Epithelial cell of esophagus (primary cell): ENCODE measurements at places on chromosomes 2 and 18.
A peak's percentile ranks its signal among the peaks of the same experiment; 100 is the strongest.

DNA sequence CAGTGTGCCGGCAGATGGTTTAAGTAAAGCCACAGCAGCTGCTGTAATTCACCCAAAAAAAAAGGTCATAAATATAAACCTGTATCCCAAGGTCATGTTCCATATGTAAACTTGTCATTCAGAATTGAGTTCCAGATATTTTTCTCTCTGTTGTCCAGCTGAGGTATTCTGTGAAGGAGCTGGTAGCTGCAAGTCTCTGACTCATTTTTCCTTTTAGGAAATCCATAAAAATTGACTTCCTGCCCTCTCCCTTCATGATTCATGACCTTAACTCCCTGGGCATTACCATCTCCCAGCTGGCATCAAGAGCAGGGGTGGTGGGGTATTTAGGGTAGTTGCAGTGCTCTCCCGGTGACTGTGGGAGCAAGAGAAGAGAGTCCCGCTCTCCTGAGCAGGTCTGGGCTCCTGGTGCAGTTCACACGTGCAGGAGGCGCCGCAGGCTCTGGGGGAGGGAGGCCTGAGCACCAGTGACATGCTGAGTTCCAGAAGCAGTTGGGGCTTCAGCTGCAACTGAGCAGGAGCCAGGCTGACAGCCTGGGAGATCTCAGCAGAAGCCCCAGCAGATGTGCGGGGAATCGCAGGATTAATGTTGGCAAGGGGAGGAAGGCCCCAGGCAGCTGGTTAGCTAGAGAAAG lies 192.6 kb downstream of the MGAT5 start:
- peak; percentile 13 for DNase-seq

GRCh38 chr2:235271936-235272335 lies 221.9 kb upstream of the AGAP1 start:
- peak; percentile 4 for DNase-seq

- no peak for DNase-seq
Measured at GRCh38 chr2:108949316-108950239, 39.4 kb downstream of the EDAR start.

DNA sequence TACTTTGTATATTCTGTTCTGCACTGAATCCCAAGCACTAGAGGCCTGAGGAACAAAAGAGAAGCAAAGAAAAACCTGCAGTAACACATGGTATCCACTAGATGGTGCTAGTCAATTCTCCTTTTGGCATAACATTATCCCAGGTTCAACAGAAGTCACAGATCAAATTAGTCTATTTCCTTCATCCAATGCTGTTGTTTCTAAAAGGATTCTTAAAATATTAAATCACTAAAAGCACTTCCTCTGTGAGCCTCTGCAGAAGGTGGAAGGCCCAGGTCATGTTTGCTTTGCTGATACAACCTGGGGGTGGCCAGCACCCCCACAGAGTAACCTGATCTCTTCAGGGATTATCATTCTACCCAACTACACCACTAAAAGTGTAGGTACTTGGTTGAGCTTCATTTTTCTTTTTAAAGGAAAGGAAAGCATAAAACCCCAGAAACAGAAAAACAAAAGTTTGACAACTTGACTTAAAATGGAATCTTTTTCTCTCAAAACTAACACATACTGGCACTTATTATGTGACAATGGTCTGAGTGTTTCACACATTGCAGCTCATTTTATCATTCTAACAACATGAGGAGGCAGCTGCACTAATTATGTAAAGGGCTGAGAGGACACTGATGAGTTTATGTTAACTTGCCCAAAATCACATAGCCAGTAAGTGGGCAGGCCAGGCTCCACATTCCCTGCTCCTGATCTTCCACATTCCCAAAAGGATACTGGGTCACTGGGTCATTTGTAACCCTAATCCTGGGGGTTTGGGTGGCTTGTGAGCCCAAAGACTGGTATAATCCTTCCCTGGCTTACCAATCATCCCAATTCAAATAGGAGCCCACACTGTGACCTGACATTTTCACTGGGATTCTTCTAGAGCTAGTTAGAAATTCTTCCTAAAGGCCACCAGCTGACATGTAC lies 66.8 kb upstream of the DNER start:
- peak; percentile 56 for DNase-seq

DNA sequence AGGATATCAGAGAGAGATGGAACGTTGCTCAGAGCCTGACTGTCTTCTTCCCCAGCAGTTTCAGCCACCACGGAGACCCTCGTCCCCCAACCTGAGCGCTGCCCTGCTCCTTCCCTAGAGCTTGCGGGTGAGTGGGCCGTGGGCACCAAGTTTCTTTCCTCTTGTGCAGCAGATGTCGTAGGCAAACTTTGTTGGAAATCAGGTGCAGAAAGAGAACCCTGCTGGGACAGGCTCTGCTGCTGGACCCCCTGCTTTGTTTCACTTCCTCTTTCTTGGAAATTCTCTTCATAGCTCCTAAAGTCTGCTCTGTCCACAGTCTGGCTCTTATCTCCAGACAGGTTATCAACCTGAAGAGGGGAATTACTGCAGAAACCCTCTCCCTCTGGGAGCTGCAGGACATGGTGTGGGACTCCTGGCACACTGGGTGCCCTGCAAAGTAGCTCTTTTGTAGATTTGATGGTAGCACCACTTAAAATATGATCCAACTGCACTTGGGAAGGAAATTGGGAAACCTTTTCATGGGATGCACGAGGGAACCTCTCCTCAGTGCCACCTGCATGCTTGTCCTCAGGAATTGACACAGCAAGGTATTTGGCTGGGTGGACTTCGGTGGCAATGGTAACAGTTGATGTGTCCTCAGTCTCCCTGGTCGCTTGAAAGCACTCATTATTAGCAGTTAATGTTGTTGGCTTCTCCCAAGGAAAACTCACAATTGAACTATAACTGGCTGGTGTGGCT lies 92.2 kb downstream of the ALPK2 start:
- DNase-seq = no peak

GRCh38 chr2:150255528-150255927 lies 231.9 kb downstream of the RND3 start:
- DNase-seq = peak; percentile 42

GRCh38 chr18:31317860-31318259 lies at the start of gene DSG1:
DSG1 (plus strand) TSS chr18:31318160; CDS start chr18:31318301, 141 bp downstream.
- DNase-seq = peak; percentile 45

GRCh38 chr2:179349670-179350303 lies 85.2 kb upstream of the SESTD1 start:
- no peak for DNase-seq

DNA sequence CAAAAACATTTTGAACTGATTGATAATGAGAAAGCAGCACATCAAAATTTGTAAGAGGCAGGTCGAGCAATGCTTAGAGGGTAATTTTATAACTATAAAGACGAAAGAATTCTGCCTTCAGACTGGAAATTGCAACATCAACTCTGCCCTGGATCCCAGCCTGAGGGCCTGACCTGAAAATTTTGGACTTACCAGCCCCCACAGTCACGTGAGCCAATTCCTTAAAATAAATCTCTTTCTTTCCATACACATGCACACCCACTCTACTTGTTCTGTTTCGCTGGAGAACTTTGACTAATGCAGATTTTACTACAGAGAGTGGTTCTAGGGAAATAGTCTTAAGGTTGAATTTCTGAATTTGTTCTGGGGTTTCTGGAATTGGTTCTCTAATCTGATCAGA lies 14.6 kb upstream of the ACOXL start:
- DNase-seq = no peak

GRCh38 chr2:99079226-99079625 lies 62.3 kb upstream of the C2orf15 start:
- peak; percentile 47 for DNase-seq

- peak; percentile 81 for DNase-seq
Measured at GRCh38 chr2:149329489-149330126, 779 bp upstream of the LYPD6 start.

DNA sequence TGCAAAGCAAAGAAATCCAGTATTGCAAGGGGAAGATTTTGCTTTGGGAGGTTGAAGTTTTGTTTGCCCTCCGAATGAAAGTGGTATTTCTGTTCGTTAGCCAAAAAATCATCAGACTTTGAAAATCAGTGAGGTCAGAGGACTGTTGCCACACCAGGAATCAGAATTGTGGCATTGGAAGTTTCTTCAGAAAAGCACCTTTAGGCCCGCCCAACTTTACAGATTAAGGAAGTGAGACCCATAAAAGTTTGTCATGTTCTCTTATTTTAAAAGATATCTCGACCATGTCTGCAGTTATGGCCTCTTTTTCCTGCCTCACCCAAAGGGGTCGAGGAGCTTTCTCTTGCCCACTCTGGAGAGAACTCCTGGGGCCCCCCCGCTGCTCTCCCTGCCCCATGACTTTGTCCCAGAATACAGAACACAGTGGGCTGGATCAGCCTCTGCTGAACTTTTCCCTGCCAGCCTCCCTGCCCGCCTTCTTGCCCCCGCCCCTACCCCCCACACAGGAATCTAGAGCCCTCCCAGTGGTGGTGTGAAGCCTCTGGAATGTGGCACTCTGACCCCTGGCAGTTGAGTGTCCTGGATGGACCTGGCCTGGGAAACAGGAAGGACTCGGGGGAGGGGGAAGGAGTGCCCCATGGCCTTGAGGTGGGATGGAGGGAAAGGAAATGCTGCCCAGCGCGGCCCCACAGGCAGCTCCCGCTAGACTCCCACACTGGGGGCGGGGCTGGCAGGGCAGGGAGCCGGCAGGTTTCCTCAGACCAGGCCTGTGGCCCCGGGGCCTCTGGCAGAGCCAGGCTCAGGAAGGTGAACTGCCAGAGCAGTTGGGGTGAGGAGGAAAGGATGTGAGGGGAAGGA lies 25.3 kb downstream of the CRIM1 start:
- DNase-seq = no peak

DNA sequence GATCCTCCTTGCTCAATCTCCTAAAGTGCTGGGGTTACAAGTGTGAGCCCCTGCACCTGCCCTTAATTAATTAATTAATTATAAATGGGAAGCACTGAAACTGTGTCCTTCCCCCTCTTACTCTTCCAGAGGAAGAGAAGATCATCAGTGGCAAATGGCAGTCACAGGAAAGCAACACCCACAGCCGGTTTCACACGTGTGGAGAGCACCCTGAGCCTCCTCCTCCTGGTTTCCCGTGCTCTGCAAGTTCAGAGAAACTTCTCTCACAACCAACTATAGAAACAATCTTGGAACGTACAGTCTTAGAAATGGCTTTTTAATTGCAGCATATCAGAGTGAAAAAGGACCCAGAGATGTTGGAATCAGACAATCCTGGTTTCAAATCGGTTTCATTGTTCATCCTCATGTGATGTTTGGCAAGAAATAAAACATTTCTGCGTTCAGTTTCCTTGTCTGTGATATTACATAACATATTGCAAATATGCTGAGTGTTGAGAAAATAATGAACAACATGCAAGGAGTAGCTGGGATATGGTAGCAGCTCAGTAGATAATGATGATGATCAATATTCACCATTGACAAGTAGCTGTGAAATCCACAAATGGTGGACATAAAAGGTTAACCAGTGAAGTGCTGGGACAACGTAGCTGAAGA lies 141.0 kb upstream of the KCTD1 start:
- no peak for DNase-seq

- peak; percentile 40 for DNase-seq
Measured at GRCh38 chr18:63951302-63951705, 2.2 kb downstream of the HMSD start.

- peak; percentile 30 for DNase-seq
Measured at GRCh38 chr18:159037-159652, 788 bp downstream of the USP14 start.

- DNase-seq = no peak
Measured at GRCh38 chr2:123448801-123449200, 576.3 kb upstream of the CNTNAP5 start.

GRCh38 chr2:27431395-27431794 lies 3.0 kb downstream of the NRBP1 start:
- peak; percentile 85 for DNase-seq

DNA sequence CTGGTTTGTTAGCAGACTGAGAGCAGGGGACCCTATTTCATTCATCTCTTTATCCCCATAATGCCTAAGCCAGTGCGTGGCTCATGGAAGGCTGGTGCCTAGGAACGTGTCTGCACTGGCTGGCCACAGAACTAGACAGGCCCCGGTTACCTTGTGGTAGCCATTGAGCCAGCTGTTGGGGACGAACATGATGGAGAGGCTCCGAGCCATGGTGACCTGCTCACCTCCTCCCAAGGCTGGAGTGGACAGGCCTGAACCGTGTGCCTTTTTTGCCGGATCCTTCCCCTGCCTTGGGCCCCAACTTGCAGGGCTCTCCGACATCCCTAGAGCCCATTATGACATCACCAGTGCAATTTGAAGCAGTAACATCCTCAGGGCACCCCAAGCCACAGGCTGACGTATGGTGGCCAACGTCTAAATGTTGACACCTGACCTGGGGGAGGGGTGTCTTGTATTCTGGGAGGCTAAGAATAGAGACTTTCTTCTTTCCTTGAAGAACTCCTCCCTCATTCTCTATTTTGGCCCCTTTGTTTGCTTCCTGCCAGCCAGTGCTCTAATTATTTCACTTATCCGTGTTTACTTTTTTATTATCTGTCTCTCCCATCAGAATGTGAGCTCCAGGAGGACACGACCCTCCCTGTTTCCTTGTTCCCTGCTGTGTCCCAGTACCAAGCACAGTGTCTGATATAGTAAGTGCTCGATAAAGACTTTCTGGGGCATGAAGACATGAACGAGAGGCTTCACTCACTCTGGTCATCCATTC lies 12.2 kb upstream of the DNPEP start:
- no peak for DNase-seq

- DNase-seq = no peak
Measured at GRCh38 chr2:26173776-26174482, 1.0 kb downstream of the GAREM2 start.

DNA sequence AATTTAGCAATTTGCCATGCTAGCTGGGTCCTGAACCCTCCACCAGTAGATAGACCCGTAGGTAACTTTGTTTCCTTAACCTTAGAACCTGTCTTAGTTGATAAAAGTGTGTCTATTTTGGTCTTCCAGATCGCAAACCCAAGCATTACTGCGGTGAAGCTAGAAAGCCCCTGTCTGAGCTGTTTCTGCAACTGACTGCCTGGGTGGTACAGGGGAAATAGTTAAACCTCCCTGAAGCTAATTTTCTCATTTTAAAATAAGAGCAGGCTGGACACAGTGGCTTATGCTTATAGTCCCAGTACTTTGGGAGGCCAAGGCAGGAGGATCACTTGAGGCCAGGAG lies 101.7 kb upstream of the MSH2 start:
- DNase-seq = no peak

DNA sequence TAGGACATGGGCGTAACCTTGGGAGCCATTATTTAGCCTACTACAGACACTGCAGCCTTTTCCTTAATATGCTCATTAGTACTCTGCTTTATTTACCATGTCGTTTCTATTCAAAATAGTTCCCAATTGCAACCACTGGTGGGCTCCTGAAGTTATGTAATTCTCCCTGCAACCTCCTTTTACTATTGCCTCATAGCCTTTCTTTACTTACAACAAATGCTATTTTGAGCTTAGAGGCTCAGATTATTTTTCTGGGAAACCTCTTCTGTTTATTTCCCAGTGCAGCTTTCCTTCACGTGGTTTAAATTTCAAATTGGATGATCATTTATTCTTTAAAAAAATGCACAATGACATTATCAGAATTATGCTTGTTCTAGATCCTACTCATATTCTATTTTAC lies 492.3 kb upstream of the TMEFF2 start:
- DNase-seq = no peak

GRCh38 chr2:195009202-195009601 lies 647.8 kb upstream of the SLC39A10 start:
- no peak for DNase-seq
